ENCODE measurements at places on chromosomes 7 and 10. TPM values are rescaled to one million over a fixed set of nuclear protein-coding genes. Genes with fewer than 3 reads are reported as not detected.

The LIPF gene
- total RNA-seq, result not detected

- DNase-seq, result no peak
Measured at GRCh38 chr10:5364890-5365338, at the start of gene UCN3. Gene UCN3, plus strand, starts transcription at chr10:5364966. Its CDS starts 8,755 bp downstream, at chr10:5373721.

The STK31 gene
- total RNA-seq, result not detected

DNA sequence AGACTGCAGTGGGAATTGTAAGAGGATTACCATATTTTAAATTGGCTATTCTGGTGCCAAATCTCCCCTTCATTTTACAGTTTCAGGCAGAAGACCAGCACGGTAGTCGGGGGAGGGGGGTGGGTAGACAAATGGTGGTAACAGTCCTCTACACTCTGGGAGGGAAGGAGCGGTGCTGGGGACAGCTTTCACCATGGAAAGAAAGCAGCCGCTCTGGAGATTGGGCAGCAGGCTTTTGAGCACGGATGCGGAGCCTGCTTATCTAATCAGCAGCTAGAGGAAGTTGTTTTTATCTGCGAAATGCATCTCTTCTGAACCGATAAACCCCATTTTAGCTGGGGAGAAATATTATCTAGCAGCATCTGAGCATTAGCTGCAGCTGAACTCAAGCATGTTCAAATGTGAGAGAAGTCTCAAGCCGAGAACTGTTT is 28.7 kb downstream of the IKZF1 start:
- DNase-seq, result no peak
